ENCODE measurements at places on chromosomes 3 and 15.
A peak's percentile ranks its signal among the peaks of the same experiment; 100 is the strongest.

- no peak for DNase-seq
Observed at GRCh38 chr3:141012571-141012970, 38.6 kb upstream of the SPSB4 start.

- no peak for DNase-seq
Observed at GRCh38 chr3:55467099-55467498, 20.0 kb downstream of the WNT5A start.

- no peak for DNase-seq
Observed at GRCh38 chr3:42666577-42666998, 13.1 kb downstream of the ZBTB47 start.

DNA sequence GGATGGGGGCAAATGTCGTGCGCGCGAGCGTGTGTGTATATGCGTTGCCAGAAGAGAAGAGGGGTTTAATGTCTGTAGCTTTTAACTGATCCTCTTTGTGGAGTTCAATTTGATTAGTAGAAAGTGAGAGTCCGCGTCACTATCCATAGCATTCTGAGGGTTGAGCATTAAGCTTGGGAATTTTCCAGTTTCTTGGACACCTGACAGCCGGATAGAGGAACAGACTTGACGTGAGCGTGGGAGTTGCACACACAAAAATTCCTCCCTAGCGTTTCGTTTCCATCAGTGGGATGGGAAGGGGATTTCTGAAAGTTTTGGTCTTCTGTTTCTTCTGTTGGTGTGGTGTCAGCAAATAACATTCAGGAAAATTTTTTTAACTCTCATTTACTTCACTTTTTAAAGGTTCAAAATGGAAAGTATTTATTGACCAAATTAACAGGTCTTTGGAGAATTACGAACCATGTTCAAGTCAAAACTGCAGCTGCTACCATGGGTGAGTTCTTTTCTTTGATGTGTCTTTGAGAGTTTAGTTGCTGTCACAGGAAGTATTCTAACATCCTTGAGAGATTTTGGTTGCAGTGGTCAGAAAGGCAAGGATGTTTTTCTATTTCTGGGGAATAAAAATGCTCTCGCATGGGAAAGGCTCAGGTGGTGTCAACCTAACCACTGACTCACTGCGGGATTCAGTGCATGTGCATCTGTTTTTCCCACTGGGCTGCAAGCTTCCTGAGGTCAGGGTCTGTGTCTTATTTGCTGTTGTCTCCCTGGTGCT lies 841 bp downstream of the POGLUT1 start:
- no peak for DNase-seq

GRCh38 chr15:69400850-69401249 lies 13.3 kb upstream of the KIF23 start:
- peak; percentile 46 for DNase-seq
